ENCODE measurements at places on chromosomes 4 and X. TPM values are rescaled to one million over a fixed set of nuclear protein-coding genes. Genes with fewer than 3 reads are reported as not detected.

ZFYVE28 gene
- 4.8 TPM for total RNA-seq

- H3K27me3 ChIP-seq: peaks cover 3% of the 10 kb centered on the region
- peaks cover 22% of the 10 kb centered on the region for H3K4me1 ChIP-seq
- H3K4me3 ChIP-seq: peak overlapping the region; percentile 73
- peak overlapping the region; percentile 96 for H3K27ac ChIP-seq
- DNase-seq: no peak
Measured at GRCh38 chr4:137635108-137635507, 102.8 kb upstream of the PCDH18 start.

- no peak overlapping the region for H3K27ac ChIP-seq
- no peaks in the 10 kb centered on the region for H3K36me3 ChIP-seq
- H3K4me1 ChIP-seq: peaks cover 2% of the 10 kb centered on the region
- H3K27me3 ChIP-seq: peaks cover 4% of the 10 kb centered on the region
Measured at GRCh38 chrX:18676050-18676449, 4.1 kb upstream of the RS1 start.

DNA sequence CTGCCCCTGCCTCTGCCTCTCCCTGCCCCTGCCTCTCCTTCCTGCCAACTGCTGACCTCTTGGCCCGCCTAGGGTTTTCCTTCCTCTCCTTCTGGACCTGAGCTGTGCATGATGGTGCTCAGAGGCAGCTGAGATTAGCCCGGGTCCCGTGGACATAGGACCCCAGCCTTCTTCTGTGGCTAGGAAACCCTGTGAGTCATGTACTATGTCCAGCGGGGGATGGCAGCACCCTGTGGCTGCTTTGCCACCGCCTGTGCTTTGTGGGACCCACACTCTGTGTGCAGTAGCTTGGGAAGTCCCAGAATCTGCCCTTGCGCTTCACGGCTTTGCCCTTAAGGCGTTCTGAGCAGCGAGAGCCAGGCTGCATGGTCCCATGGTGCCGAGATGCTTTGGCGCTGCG lies 105.5 kb upstream of the PSAPL1 start:
- no peak overlapping the region for H3K4me3 ChIP-seq
- H3K4me1 ChIP-seq: no peaks in the 10 kb centered on the region
- H3K27me3 ChIP-seq: peaks cover 12% of the 10 kb centered on the region
- no peak overlapping the region for H3K27ac ChIP-seq
- DNase-seq: no peak

POU4F2 gene
- total RNA-seq: 1.8 TPM

- DNase-seq: no peak
- no peak overlapping the region for H3K4me3 ChIP-seq
- H3K36me3 ChIP-seq: no peaks in the 10 kb centered on the region
- no peaks in the 10 kb centered on the region for H3K27me3 ChIP-seq
- H3K4me1 ChIP-seq: no peaks in the 10 kb centered on the region
- H3K27ac ChIP-seq: no peak overlapping the region
Measured at GRCh38 chr4:41204400-41204978, 9.9 kb downstream of the APBB2 start.

DNA sequence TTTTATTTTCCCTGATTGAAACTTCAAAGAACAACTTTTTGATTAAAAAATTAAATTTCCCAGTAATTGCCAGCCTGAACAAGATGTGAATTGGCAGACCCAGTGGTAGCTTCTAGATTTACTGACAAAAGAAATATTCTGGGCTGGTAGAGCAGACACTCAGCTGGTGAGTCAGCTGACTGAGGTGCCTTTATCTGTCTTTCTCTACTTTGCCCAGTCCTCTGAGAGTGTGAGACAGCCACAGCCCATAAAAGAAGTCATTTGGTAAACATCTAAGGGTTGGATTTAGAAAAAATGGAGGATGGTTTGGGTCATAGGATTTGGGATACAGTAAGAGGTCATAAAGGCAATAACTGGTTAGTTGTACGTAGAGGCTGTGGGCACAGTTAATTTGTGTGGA lies 54.5 kb downstream of the CCSER1 start:
- H3K36me3 ChIP-seq: no peaks in the 10 kb centered on the region
- no peaks in the 10 kb centered on the region for H3K27me3 ChIP-seq
- H3K27ac ChIP-seq: no peak overlapping the region
- DNase-seq: no peak
- H3K4me3 ChIP-seq: no peak overlapping the region
- peaks cover 12% of the 10 kb centered on the region for H3K4me1 ChIP-seq

DNA sequence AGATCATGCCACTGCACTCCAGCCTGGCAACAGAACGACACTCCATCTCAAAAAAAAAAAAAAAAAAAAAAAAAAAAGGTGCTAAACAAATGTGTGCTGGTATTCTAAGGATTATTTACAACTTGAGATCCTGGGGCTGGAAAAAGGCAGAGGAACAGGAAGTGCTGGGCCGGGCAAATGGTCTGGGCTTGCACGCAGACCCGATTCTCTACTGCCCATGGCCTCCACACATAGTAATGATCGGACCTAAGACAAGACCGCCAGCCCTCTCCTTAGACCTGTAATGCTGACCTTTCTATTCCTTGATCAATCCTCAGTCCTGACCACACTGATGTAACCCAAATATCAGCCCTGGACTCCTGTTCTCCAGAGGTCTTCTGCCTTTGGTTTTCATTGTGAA lies 67.8 kb downstream of the EFNB1 start:
- H3K36me3 ChIP-seq: no peaks in the 10 kb centered on the region
- H3K4me1 ChIP-seq: no peaks in the 10 kb centered on the region
- H3K4me3 ChIP-seq: no peak overlapping the region
- DNase-seq: no peak
- no peaks in the 10 kb centered on the region for H3K27me3 ChIP-seq

DNA sequence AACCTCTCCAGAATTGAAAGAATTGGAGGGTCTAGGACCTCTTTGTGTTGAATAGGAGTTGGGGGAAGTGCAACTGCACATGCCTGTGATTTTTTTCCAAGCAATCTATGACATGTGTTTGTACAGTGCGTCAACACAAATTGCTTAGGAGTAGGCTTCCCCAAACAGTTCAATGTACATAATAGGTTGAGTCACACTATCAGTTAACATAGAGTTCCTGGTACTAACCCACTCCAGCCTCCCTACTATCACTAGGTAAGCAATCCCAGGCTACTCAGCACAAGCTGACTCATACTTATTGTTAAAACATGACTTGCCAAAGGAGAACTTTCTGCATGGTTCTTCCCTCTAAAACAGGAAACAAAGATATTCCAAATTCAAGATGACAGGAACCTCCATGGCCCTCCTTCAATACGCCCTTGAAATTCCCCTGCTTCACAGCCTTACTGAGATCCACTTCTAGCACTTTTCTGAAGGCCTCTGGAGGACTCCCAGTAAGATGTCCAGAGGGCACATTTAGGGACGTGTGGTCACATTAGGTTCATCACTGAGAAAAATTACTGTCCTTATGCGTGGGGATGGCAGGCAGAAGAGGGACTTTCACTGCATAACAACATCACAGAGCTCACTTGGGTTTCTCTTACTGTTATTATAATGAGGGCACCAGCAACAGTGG lies 8.4 kb upstream of the VSIG1 start:
- H3K4me3 ChIP-seq: no peak overlapping the region
- H3K4me1 ChIP-seq: no peaks in the 10 kb centered on the region
- no peak for DNase-seq

- no peak overlapping the region for H3K4me3 ChIP-seq
- H3K27me3 ChIP-seq: peaks cover 1% of the 10 kb centered on the region
- no peak overlapping the region for H3K27ac ChIP-seq
- H3K4me1 ChIP-seq: peaks cover 1% of the 10 kb centered on the region
- peaks cover 5% of the 10 kb centered on the region for H3K36me3 ChIP-seq
- no peak for DNase-seq
Measured at GRCh38 chr4:120769227-120769626, 153.3 kb downstream of the PRDM5 start.

GRCh38 chrX:63784902-63785707 lies at the start of gene ARHGEF9:
ARHGEF9 (minus strand) TSS chrX:63785214; CDS start chrX:63785145, 69 bp downstream.
- peak; percentile 69 for DNase-seq
- H3K4me1 ChIP-seq: peaks cover 3% of the 10 kb centered on the region
- no peaks in the 10 kb centered on the region for H3K27me3 ChIP-seq
- H3K36me3 ChIP-seq: no peaks in the 10 kb centered on the region
- H3K4me3 ChIP-seq: peak within 1 kb of the TSS; percentile 89
- H3K27ac ChIP-seq: peak within 1 kb of the TSS; percentile 81

GRCh38 chr4:24809376-24809775 lies 14.0 kb downstream of the SOD3 start:
- DNase-seq: no peak
- no peak overlapping the region for H3K27ac ChIP-seq
- H3K36me3 ChIP-seq: peaks cover 14% of the 10 kb centered on the region
- no peak overlapping the region for H3K4me3 ChIP-seq
- H3K27me3 ChIP-seq: peaks cover 3% of the 10 kb centered on the region

- DNase-seq: no peak
- H3K4me1 ChIP-seq: peaks cover 10% of the 10 kb centered on the region
- H3K27me3 ChIP-seq: peaks cover 6% of the 10 kb centered on the region
- no peaks in the 10 kb centered on the region for H3K36me3 ChIP-seq
- no peak overlapping the region for H3K4me3 ChIP-seq
Measured at GRCh38 chr4:7630568-7631287, 196.0 kb upstream of the PSAPL1 start.

DNA sequence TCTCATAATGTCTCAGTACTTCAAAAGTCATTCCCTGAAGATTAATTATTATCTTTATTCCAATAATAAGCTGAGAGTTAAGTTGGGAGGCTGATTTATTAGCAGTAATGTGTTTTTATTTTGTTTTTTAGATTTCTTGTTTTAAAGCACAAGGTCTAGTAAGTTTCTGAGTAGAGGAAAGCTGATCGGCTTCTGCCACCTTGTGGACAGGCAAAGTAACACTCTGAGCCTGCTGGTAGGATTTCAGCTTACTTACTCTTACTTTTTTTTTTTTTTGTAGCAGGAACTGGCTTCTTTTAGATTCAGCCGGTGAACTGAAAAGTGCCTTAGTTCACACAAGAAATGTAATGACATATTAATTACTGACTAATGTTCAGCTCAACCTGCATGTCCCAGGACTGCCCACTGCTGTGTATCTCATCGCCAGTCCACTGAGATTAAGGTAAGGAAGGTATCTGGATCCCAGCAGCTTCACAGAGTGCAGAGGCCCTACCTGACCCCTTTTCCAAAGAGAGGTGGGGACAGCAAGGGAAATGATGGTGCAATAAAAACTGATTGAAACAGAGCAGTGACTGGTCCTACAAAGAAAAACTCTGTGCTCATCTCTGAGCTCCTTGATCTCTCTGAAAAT lies 126.5 kb downstream of the ADGRA3 start:
- no peaks in the 10 kb centered on the region for H3K36me3 ChIP-seq
- H3K4me1 ChIP-seq: peaks cover 6% of the 10 kb centered on the region
- no peak overlapping the region for H3K4me3 ChIP-seq
- H3K27ac ChIP-seq: peak overlapping the region; percentile 31
- DNase-seq: peak; percentile 60

DNA sequence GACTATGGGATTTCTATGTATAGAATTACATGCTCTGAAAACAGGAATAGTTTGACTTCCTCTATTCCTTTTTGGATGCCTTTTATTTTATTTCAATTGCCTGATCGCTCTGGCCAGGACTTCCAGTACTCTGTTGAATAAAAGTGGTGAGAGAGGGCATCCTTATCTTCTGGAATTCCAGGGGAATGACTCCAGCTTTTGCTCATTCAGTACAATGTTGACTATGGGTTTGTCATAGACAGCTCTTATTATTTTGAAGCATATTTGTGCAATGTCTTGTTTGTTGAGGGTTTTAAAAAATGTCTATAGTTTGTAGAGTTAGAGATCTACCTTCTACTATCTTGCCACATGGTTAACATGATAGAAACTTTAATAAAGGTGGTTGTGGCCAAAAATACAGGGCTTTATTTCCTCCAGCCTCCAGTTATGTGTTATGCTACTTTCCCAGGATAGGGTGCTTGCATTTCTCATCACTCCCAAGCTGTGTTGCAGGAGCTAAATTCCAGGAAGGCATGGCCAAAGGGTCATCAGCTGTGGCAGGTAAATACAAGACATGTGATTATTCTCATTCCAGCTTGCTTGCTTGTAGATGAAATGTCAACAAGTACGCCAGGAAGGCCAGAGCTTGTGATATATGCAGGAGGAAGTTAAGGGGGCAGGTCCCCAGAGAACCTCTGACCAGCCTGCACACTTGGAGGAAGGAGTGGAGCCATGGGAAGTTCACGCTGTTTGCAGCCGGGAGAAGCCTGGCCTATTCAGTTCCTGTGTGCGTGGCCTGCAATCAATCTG lies 142.4 kb upstream of the CPXCR1 start:
- no peaks in the 10 kb centered on the region for H3K4me1 ChIP-seq
- DNase-seq: no peak
- H3K27ac ChIP-seq: no peak overlapping the region
- no peak overlapping the region for H3K4me3 ChIP-seq

- peaks cover 10% of the 10 kb centered on the region for H3K36me3 ChIP-seq
- no peak overlapping the region for H3K4me3 ChIP-seq
Measured at GRCh38 chr4:90792696-90793095, 665.5 kb downstream of the CCSER1 start.

PPP3CA gene
- total RNA-seq: 29.9 TPM

LRP2BP gene
- 1.1 TPM for total RNA-seq

GRCh38 chr4:1291996-1292702 lies 2.5 kb downstream of the MAEA start:
- H3K36me3 ChIP-seq: no peaks in the 10 kb centered on the region
- peaks cover 7% of the 10 kb centered on the region for H3K27me3 ChIP-seq
- peak overlapping the region; percentile 98 for H3K4me3 ChIP-seq

DNA sequence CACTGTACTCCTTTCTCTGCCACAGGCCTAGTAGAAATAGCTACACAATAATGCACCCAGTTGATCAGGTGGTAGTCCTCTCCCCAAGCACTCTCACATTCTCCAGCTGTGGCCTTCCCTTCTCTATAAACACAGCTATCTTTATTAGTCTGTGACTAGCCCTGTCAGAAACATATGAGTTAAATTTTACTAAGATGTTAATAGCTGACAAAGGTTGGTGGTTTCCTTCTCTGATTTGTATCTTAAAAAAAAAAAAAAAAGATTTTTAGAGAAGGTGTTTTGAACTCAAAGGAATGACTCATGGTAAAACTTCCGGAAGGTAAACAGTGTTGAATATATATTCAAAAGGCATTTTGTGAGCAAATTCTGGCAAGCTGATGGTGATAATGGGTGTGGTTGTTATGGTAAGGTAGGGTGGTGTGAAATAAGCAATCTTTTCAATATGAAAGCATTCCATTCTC lies 327.4 kb downstream of the PPP3CA start:
- H3K4me3 ChIP-seq: no peak overlapping the region
- no peaks in the 10 kb centered on the region for H3K4me1 ChIP-seq
- no peaks in the 10 kb centered on the region for H3K27me3 ChIP-seq
- H3K36me3 ChIP-seq: no peaks in the 10 kb centered on the region
- no peak overlapping the region for H3K27ac ChIP-seq
- no peak for DNase-seq

SUPT20HL1 gene
- not detected for total RNA-seq

UGT2B11 gene
- total RNA-seq: not detected

GRCh38 chr4:55397520-55398321 lies 2.0 kb downstream of the TMEM165 start:
- no peaks in the 10 kb centered on the region for H3K36me3 ChIP-seq
- H3K4me3 ChIP-seq: peak overlapping the region; percentile 97
- peaks cover 13% of the 10 kb centered on the region for H3K27me3 ChIP-seq
- peak overlapping the region; percentile 93 for H3K27ac ChIP-seq
- H3K4me1 ChIP-seq: peaks cover 19% of the 10 kb centered on the region

DNAJB14 gene
- total RNA-seq: 35.9 TPM

Data from glutamatergic neuron (in vitro differentiated cells).